ENCODE measurements at places on chromosomes 13 and 19.

DNA sequence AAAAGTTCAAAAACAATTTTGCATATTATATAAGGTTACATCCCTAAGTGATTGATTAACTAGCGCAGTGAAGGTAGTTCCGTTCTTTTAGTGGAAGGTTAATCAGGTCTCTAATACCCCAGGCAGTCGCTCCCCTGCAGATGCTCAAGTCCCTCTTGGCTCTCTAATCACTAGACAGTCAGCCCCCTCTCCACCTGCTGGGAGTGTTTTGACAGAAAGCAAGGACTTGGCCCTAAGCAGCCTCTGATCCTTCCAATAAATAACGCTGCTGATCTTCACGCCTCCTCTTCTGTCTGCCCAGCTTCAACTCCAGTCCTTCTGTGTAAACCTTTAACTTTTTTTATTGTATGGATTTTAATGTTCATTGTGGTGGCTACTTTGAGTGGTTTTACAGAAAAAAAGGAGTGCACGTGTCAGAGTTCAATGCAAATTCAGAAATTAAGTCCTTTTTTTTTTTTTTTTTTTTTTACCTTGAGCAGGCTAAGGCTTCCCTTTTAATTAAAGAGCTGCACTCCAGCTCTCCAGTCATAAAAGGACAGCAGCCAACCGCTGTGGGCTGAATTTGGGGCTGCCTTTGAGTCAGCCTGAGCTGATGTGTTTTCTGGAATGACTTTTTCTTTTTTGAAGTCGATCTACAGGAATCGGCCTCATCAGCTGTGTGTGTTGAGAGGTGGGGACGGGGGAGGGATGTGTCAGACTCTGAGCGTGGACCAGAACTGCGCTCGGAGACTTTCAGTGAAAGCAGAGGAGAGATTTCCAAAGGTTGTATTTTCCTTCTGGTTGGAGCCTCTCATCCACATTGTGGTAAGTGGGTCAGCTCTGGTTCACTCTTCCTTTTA lies 33.8 kb upstream of the MYO16 start:
- DNase-seq = no peak

DNA sequence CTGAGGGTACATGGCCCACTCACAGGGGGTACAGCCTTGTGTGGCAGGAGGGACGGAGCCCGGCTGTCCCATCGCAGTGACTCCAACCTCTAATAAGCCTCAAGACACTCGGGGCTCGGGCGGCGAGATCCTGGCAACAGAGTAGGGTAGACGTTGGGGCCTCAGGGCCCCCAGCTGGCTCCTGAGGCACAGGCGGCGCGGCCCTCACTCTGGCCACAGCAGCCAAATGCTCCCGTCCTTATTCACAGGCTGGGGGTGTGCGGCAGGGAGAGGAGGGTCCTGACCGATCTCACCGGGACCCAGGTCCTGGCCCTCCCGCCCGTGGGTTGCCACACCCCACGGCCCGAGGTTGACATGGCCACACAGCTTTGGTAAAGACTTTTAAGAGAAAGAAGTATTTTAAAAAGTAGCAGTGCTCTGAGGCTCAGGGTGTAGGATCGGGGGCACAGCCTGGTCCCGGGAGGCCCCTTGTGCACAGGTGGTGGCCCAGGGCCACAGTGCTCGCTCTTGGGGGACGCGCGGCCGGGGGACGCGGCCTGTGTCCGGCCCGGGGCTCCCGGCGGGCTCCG lies 7.6 kb downstream of the SLC39A3 start:
- DNase-seq = no peak

DNA sequence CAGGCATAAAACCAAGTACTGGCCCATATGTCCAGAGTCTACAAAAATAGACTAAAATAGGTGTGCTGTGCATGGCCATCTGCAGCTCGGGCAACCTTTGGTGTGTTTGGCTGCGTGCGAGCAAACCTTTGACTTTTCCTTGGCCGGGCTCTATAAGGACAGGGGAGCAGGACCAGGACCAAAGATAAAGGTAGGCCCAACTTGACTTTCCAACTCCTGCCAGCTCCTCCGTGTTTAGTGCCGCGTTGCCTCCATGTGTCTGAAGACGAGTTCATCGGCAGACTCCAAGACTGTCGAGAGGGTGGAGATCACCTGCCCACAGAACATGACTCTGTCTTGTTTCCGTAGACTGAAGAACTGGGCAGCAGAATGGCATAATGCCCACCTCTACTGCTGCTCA lies 375.5 kb downstream of the IRS2 start:
- DNase-seq = no peak

DNA sequence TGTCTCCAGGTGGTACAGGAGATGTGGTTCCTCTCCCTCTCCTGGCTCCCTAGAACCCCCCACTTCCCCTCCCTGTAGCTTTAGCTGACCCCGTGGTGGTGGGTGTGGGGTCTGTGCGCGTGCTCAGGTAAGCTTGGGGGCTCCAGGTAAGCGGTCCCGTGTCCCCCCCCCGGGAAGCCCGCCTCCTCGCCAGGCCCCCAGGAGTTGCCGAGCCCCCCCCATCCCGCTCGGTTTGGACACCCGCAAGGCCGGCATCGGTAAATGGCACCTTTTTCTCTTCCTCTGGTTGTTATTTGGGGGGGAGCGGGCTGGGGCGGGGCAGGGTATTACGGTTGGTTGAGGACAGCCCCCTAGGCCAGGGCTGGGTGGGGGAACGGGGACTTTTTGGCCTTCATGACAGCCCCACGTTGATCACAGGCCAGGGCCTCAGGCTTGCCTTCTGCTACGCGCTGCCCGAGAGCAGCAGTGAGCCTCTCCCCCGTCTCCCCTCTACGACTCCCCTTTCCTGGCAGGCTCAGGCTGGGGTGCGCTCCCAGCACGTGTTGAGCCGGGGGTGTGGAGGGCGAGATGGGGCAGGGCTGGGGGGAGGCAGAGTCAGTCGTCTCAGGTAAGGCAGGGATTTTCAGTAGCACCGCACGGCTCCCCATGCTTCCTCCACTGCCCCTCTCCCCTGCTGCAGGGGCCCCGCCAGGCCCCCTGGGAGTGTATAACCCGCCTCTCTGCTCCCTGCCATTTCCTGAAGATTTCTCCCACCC lies 10.7 kb upstream of the LIN7B start:
- no peak for DNase-seq

DNA sequence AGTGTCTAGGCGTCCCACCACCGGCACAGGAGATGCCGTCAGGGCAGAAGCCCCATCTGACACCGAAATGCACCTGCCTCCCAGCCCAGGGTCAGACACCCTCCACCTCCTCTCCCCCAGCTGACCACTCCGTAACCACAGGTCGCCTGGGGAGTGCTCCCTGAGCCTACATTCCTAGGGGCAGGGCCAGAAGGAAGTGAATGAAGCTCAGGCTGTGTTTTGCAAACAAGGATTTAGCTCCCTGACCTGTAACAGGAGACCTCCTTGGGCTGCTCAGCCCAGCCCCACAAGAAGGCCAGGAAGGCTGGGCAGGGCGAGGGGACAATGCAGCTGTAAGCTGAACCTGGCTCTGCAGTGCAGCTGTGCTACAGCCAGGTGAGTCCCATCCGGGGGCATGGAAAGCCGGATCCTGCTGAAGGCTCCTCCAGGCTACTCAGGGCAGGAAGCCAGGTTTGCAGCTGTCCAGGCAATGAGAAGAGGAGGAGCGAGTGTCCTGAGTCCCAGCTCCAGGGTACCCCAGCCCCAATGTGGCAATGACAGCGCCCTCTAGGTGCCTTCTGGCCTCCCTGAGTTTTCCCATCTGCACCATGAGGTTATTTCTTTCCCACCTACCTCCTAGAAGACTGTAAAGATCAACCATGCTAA lies 42.1 kb downstream of the RHPN2 start:
- DNase-seq = no peak

GRCh38 chr19:12766051-12766521 lies 9.3 kb downstream of the HOOK2 start:
- peak; percentile 77 for DNase-seq

DNA sequence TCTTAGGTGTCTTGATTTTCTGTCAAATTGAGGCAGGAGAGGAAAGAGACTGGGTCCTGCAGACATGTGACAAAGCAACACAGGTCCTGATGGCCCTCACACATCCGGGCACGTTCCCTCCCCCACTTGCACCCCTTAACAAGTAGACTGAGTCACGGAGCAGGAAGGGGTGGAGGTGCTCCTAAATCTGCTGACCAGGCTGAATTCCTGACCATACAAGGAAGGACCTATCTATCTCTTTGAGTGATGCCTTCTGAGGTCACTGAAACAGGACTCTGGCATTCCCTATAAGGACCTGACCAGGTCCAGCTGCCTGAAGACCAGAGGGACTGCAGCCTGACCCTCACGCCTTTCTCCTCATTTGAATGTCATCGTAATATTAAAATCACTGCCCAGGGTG lies 250.3 kb downstream of the COL4A1 start:
- no peak for DNase-seq

DNA sequence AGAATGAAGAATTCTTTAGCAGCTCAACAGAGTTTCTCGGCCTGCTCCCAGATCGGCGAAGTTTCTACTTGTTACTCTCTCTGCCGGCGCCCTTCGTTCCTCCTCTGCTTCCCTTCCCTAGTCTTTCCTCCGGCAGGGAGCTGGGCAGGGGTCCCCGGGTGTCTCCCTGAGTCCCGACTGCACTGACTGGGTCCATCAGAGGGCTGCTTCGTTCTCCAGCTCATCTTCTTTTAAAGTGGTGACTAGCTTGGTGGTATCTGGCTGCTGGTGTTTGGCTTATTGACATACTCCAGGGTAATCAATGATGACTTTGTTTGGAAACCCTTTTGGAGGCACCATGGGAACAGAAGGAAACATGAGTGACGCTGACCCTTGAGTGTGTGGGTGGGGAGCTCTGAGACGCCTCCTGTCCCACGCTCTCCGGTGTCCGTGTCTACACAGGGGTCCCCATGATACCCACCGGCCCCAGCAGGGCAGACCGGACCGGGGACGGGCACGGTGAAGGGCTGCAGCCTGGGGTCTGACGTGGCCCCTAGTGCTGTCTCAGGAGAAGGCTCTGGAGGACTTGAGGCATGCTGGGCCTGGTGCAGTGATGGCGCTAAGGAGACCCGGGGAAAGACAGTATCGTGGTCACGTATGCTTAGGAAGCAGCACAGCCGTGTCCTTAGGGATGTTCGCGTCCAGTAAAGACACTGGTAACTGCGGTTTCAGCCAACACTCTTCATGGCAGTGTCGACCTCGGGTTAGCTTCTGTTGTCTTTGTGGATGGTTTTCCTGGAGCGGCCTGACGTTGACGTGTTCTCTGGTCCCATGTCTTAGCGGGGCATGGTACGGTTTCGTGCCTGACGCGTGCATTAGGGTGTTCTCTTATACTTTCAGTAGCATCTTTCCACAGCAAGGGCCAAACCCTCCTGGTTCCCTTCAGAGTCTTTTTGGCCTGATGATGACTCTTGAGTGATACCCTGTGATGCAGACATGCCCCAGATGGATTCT lies 23.8 kb downstream of the NAXD start:
- DNase-seq = no peak
